ENCODE measurements at places on chromosomes 2 and 18.
A peak's percentile ranks its signal among the peaks of the same experiment; 100 is the strongest.

- peak; percentile 41 for DNase-seq
Measured at GRCh38 chr18:75548353-75548905, 120.9 kb upstream of the SMIM21 start.

DNA sequence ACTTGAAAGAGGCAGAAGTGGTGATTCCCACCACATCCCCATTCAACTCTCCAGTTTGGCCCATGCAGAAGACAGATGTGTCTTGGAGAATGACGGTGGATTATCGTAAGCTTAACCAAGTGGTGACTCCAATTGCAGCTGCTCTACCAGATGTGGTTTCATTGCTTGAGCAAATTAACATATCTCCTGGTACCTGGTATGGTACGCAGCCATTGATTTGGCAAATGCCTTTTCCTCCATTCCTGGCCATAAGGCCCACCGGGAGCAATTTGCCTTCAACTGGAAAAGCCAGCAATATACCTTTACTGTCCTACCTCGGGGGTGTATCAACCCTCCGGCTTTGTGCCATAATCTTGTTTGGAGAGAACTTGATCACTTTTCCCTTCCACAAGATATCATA is 411.5 kb upstream of the SMIM21 start:
- DNase-seq: no peak

DNA sequence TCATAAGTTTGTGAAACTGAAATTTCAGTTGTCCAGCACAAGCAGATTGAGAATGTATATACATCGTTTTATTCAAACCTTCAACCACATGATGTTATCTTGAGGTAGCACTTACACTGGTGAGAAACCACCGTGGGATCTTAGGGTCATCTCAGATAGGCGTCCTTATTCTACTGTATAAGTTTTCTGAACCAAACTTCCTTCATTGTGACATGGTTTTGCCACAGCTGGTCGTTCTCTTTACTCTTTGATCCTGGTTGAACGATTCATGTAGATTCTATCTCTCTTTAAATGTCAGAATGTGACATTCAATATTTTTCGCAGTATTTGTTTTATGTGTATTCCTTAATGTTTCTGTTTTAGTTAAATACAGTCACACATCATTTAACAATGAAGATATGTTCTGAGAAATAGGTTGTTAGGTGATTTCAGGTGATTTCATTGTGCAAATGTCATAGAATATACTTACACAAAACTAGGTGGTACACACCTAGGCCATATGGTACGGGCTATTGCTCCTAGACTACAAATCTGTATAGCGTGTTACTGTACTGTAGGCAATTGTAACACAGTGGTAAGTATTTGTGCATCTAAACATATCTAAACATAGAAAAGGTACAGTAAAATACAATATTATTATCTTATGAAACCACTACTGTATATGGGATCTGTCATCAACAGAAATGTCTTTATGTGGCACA is 17.9 kb upstream of the ARHGAP25 start:
- no peak for DNase-seq

- DNase-seq: no peak
Measured at GRCh38 chr18:37720663-37721062, 155.1 kb upstream of the CELF4 start.

DNA sequence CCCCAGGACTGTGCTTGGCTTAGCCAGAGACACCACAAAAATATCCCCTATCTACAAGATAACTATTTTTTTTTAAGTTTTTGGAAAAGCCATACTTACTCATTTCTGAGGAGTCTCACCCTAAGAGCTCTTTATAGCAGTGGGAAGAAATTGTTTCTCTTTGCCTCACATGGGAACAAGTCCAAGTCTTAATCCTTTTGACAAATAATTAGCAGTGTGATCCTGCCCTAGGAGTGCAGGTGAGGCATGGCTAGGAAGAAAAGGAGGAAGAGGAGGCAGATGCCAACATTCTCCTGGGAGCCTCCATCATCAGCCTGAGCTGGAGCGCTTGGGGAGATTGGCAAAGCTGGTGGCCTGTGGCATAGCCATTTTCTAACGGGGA is 115.6 kb downstream of the STPG4 start:
- no peak for DNase-seq

GRCh38 chr2:170022692-170023091 is 155.3 kb upstream of the MYO3B start:
- no peak for DNase-seq

DNA sequence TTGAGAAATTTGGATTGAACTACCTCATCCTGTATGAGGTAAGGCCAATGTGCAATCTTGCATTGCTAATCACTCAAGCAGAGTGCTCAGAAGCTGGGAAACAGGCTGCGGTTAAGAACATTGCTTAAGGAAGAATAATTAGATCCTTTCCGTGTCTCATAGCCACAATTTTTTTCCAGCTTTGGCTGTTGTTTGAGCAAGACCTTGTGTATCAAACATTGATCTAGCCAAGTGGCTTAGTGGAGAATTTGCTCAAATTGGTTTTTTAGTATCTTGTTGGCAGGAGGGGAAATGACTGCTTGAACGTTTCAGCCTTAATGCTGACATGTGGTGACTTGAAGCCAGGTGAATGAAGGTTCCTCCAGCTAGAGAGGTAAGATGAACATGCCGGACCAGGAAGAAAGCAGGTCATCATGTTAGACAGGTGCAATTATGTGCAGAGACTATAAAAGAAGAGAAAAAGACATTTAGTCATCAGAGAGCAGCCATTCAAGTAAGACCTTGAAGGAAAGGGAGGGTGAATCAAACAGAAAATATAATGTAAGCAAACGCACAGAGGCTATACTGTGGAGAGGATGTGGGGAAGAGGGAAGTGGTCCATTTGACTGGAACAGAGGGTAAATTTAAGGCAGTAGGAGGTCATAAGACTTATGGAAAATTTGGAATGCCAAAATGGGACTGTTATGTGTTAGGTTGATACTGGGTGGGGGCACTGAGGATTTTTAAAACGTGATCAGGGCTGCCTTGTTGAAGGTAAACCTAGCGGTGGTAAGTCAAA is 98.9 kb upstream of the CYP1B1 start:
- DNase-seq: no peak

- DNase-seq: no peak
Measured at GRCh38 chr2:234398531-234398930, 98.3 kb downstream of the ARL4C start.

GRCh38 chr18:51862051-51862715 is 477.8 kb upstream of the DCC start:
- DNase-seq: no peak

GRCh38 chr2:152120430-152120829 is 21.6 kb upstream of the CACNB4 start:
- no peak for DNase-seq

GRCh38 chr18:45854036-45854586 is 28.6 kb downstream of the SIGLEC15 start:
- DNase-seq: no peak

DNA sequence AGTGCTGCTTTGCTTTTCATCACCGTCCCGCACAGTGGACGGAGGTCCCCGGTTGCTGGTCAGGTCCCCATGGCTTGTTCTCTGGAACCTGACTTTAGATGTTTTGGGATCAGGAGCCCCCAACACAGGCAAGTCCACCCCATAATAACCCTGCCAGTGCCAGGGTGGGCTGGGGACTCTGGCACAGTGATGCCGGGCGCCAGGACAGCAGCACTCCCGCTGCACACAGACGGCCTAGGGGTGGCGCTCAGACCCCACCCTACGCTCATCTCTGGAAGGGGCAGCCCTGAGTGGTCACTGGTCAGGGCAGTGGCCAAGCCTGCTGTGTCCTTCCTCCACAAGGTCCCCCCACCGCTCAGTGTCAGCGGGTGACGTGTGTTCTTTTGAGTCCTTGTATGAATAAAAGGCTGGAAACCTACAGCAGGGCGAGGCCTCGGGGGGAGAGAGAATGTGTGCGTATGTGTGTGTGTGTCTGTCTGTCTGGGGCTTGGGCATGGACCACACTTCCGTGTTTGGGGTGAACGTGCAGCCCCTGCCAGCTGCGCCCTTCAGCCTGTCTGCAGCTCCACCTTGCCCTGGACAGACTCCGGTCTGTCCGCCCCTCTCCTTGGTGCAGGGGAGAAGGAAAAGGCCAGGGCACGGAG is 32.3 kb downstream of the GPC1 start:
- peak; percentile 12 for DNase-seq

- DNase-seq: no peak
Measured at GRCh38 chr2:63737081-63737751, 104.5 kb upstream of the UGP2 start.

- DNase-seq: no peak
Measured at GRCh38 chr18:47404845-47405244, 153.4 kb upstream of the SKOR2 start.

GRCh38 chr2:209383212-209383611 is 40.6 kb upstream of the MAP2 start:
- DNase-seq: no peak

DNA sequence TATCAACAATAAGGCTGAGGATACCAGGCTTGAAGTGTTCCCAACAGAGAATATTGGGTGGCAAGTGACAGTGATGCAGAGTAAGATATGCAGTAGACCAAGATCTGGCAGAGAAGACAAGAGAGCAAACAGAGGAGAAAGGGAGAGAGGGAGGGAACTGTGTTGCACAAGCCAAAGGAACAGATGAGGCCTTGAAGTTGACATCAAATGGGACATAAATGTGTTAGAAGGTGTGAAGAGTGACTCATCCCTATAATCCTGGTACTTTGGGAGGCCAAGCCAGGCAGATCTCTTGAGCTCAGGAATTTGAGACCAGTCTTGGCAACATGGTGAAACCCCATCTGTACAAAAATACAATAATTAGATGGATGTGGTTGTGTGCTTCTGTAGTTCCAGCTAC is 342.9 kb downstream of the PARD3B start:
- DNase-seq: no peak

GRCh38 chr2:111042772-111043771 is 77.6 kb upstream of the BCL2L11 start:
- DNase-seq: no peak

GRCh38 chr2:26913606-26913998 is 56.8 kb upstream of the MAPRE3 start:
- DNase-seq: no peak

GRCh38 chr2:239127513-239127912 is 273.3 kb downstream of the HDAC4 start:
- no peak for DNase-seq

DNA sequence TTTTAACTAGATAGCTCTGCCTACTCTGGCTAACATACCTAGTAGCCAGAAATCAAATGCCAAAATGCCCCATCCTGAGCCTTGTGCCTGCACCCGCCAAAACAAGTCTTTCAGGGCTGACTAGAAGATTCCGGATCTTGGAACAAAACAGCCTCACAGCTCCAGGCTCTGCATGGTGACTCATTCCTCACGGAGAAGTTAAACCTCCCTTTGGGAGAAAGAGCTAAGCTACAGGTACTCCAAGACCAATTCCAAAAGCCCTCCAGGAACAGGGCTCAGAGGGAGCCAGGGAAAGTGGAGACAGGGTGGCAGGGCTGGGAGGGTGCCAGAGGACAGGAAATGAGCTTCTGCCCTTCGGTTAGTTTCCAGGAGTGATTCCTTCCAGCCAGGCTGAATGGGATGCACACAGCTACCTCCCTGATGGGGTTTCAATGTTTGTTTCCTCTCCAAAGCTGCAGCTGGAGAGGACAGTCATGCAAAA is 295.6 kb downstream of the TNS1 start:
- DNase-seq: no peak

DNA sequence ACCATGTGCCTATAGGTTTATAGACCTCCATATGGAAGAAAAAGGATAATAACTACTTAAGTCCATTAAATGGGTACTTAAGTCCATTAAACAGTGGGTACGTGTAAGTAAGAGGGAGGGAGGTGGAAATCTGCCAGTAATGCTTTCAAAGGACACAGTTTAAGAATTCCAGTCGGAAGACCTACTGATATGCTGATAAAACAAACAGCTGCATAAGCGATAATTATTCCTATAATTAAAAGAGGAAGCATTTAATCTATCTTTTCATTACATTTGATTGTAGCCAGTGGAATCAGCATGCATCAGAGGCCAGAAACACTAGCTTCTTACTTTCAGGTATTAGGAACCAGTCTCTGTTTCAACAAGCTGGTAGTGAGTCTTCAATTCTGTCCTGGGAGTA is 96.4 kb upstream of the DDX18 start:
- no peak for DNase-seq

Data from WTC11 (cell line).